ENCODE measurements at places on chromosomes 2 and 18.

DNA sequence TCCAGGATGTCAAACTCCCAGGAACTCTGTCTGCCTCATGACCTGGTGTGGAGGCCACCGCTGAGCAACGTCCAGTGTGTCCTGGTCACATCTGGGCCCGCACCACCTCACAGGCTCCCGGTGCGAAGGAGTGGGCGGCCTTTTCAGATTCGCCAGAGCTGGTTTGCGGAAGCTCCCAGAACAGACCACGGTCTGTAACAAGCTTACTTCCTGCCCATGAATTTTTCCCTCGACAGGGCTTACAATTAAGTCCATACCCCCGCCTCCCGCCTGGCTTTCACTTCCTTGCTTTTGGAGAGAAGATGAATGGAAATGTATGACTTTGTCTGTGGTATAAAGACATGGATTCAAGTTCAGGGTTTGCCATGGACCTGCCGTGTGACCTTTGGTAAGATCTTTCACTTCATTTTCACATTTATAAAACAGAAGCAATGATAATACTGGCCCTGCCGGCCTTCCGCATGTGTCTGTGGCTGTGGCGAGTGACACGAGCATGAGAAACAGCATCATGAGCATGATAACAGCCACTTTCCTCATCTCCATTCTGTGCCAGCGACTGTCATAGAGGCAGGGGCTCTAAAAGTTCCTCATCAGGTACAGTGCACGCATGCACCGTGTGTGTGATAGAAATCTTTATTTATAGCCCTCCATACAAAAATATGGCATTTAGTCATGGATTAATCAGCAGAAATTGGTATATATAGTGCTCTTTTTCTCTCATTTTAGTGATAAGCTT is 31.0 kb upstream of the KCNF1 start:
- no peak for DNase-seq

DNA sequence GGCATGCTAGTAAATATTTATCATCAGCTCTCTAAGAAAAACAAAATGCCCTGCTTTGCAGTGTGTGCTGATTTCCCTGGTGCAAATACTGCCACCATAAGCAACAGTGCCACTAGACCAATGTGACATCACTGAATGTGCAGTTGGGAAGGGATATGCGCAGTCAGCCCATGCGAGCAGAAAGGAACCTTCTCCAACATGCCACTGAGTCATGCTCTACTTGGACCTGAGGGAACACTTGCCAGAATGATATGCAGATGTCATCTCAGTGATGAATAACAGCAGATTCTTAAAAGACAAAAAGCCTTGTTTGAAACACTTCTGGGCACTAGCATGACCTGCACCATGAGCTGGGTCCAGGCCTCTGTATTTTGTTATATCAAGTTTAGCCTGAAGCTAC is 55.3 kb upstream of the REL start:
- no peak for DNase-seq

DNA sequence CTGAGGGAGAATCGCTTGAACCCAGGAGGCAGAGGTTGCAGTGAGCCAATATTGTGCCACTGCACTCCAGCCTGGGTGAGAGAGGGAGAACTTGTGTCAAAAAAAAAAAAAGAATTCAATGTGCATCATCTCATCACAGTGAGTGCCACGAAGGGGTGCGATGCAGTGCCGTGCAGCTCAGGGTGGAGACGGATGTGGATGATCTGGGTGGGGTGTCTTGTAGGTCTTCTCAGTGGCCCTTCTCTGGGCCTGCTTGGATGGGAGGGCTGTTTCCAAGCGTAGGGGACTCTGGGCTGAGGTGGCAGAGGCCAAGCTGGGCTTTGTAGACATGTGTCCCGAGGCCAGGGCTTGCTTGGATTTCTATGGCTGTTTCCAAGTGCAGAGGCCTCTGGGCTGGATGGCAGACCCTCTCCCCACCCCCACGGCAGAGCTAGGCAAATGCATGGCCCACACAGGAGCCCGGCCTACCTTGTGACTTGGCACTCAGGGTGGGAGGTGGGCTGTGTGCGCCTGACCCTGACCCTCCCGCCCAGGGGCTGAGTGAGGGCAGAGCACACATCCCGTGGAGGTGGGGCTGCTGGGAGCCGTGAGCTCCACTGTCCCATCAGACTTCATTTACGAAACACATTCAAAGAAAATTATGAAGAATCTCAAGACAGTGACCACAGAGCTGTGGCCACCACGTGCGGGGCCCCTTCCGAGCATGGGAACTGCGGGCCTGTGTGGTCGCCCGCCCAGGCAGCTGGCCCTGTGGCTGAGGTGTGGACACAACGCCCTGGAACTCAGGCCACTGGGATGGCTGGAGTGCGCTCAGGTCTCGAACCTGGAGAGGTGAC is 76.4 kb downstream of the ASB1 start:
- DNase-seq, result no peak

- no peak for DNase-seq
Observed at GRCh38 chr2:71277147-71277475, 50.2 kb upstream of the PAIP2B start.

- DNase-seq, result no peak
Observed at GRCh38 chr18:45164551-45164950, 450.7 kb upstream of the SLC14A2 start.
